ENCODE measurements at places on chromosomes 6 and 20. TPM values are rescaled to one million over a fixed set of nuclear protein-coding genes. Genes with fewer than 3 reads are reported as not detected.

DNA sequence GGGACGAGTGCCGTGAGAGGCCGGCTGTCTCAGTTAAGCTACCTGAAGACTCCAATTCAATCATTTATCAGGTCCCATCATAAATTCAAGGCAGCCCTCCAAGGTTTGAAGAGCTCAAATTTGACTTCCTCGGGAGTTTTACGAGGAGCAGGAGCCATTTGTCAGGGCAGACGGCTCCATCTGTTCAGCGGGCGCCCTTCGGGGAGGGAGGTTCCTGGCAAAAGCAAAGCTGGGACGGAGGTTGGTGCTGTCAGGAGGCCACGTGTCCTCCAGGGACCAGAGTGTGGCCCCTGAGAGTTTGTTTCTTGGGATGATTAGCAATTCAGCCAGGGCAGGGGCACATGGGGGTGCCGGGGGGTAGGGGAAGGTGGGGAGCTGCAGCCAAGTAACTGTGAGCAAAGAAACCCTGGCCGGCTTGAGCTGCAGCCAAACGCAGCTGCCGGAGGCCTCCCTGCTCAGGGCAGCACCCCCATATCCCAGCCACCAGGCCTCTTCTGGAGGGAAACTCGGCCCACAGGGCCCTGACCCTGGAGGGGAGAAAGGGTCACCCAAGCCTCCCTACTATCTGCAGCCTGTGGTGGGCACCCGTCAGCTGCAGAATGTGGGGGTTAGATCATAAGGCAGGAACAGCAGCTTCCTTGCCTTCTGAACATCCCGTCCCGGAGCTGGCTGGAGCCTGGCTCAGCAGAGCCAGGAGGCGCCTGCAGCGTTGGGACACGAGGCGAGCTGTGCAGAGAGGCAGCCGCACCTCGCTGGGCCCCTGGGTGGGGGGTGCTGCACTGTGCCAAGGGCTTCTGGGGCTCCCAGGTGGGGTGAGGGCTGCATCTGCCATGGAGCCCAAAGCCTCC is 63.6 kb upstream of the GATA5 start:
- DNase-seq: no peak

DNA sequence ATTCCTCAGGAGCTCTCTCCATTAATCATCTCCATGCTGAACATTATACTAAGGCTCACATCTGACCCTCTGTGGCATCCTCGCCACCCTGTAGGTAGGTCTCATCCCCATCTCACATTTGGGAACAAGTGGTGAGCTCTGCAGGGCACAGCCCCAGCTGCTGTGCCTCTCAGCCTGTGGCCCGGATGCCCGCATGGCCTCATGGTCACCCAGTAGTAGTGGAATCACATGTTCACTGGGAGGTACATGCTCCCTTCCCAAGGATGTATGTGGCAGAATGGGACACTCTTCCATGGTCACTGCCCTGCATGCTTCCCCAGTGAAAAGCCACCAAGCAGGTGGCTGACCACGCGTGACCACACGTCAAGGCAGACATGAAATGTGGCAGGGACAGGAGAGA is 26.3 kb upstream of the APMAP start:
- no peak for DNase-seq

DNA sequence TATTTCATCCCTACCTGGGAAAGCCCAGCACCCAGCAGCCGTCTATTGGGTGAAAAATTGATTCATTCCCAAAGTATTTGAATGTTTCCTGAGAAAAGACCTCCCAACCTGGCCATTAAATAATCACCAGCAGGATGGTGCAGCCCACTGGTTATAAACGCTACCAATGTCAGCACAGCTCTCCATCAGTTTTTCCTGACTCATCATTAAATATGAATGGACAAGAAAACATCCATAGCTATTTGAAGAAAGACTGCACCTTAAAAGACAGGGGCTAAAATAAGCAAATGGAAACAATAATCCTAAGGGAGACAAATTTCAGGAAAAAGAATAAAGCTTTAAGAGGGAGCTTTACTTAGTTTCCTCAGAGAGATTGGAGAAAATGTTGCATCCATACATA is 261.9 kb downstream of the UST start:
- DNase-seq: no peak

DNA sequence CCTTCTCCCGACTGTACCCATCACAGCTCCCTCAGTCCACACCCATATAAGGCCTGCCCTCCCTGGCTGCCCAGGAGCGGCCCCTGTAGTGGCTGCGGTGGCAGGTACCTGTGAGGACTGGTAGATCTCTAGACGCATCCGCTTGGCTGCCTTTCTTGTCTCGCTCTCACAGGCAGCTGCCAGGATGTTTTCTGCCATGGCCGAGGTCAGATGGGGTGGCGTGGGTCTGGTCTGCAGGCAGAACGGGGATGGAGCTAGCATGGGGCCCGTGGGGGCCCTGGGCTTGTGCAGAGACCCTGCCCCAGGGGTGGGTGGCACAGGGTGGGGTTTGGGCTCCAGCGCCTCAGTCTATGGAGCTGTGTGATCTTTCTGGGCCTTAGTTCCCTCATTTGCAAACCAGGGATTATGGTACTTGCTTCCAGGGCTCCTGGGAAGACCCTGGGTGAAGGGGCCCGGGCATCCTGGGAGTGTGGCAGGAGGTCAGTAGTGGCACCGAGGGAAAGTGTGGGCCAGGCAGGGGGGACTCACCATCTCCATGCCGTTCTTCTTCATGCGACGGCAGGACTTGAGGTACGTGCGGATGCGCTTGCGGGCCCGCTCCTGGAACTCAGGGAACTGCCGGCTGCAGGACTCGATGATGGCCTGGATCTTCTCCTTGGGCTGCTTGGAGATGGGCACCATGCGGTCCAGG is 94.8 kb downstream of the ASXL1 start:
- DNase-seq: no peak

DNA sequence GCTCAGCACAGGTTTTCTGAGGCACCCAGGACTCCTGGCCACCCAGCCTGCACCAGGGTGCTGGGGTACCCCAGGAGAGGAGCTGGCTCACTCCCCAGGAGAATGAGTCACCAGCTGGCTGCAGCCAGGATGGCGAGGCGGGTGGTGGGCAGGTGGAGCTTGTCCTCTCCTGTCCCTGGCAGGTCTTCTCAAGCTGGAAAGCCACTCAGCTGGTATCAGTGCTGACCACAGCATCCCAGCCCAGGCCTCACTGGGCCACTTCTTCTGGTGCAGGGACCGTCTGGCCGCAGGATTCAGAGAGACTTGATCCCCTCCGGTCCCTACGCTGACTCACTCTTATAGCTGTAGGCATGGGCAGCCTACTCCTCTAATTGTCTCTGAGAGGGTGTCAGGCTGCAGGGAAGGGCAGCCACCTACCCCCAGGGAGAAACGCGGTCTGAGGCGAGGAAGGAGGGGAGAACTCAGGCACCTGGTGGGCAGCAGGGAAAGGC is 22.2 kb downstream of the TFEB start:
- DNase-seq: peak; percentile 97

Gene OR10C1
- not detected for total RNA-seq

Gene CTCFL
- total RNA-seq: not detected

Gene MCHR2
- 0.15 TPM for total RNA-seq

Gene BMP6
- total RNA-seq: not detected
